Progenitor cell of endocrine pancreas (in vitro differentiated cells): ENCODE measurements at places on chromosomes 1 and 21. TPM values are rescaled to one million over a fixed set of nuclear protein-coding genes. Genes with fewer than 3 reads are reported as not detected.
A peak's percentile ranks its signal among the peaks of the same experiment; 100 is the strongest.

GRCh38 chr1:84690397-84691121, at the start of gene SSX2IP:
Gene SSX2IP (minus strand): TSS chr1:84690461. CDS start chr1:84671219, 19,242 bp downstream.
- H3K4me1 ChIP-seq = peaks cover 30% of the 10 kb centered on the region
- H3K27me3 ChIP-seq = peaks cover 3% of the 10 kb centered on the region
- DNase-seq = peak; percentile 100
- peak within 1 kb of the TSS; percentile 97 for H3K27ac ChIP-seq
- H3K4me3 ChIP-seq = peak within 1 kb of the TSS; percentile 92

DNA sequence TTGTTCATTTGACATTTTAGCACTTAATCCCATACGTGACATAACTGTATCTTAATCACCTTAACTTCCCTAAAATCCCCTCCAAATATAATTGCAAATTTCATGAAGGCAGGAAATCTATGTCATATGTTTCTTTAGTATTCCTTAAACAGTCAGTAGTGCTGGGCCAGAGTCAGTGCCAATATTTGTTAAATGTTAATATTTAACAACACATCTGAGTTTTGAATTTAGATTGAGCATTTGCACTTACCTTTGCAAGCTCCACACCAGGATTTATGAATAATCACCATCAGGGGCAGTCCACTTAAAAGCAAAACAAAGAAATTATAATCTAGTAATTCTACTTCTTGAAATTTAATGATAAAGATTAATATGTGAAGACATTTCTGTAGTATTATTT, 5.3 kb downstream of the KTI12 start:
- peaks cover 23% of the 10 kb centered on the region for H3K36me3 ChIP-seq
- H3K27ac ChIP-seq = no peak overlapping the region
- peaks cover 29% of the 10 kb centered on the region for H3K4me1 ChIP-seq

DNA sequence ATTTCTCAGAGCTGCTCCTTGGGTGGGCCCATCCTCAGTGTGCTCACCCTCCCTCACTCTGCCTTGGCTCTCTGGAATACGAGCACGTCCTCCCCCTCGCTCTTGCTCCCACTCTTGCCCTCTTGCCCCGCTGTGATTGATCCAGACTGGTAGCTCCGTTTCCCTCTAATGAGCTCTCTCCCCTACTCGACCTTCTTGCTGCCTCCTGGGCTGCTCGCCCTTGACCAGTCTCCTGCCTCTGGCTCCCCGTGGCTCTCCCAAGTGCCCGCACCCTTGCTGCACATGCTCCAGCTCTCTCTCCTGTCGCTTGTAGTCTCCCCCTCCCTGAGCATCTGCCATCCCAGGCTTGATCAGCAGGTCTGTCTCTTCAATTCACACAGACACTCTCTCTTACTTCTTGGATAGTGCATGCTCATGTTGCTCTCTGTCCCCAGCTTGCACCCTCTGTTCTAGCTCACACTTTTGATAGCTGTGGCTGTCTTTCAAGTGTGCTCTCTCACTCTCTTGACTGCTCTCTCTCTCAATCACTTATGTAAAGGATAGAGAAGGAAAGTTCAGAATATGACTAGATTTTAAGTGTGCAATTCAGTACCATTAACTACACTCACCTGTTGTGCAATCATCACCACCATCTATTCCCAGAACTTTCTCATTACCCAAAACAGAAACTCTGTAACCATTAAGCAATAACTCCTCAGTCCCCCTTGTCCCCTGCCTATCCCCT, 51.1 kb downstream of the PHC2 start:
- peak overlapping the region; percentile 29 for H3K27ac ChIP-seq
- peaks cover 15% of the 10 kb centered on the region for H3K27me3 ChIP-seq
- H3K4me1 ChIP-seq = peaks cover 23% of the 10 kb centered on the region
- H3K36me3 ChIP-seq = peaks cover 3% of the 10 kb centered on the region
- no peak for DNase-seq

- no peak overlapping the region for H3K27ac ChIP-seq
- H3K36me3 ChIP-seq = no peaks in the 10 kb centered on the region
- no peak for DNase-seq
- H3K27me3 ChIP-seq = peaks cover 2% of the 10 kb centered on the region
- H3K4me1 ChIP-seq = no peaks in the 10 kb centered on the region
Observed at GRCh38 chr1:209714338-209714737, 9.7 kb downstream of the HSD11B1 start.

GRCh38 chr1:109371341-109371739, 26.4 kb downstream of the SORT1 start:
- no peaks in the 10 kb centered on the region for H3K27me3 ChIP-seq
- H3K4me1 ChIP-seq = peaks cover 5% of the 10 kb centered on the region
- DNase-seq = no peak
- no peak overlapping the region for H3K4me3 ChIP-seq
- H3K27ac ChIP-seq = peak overlapping the region; percentile 1
- H3K36me3 ChIP-seq = peaks cover 17% of the 10 kb centered on the region

- no peak overlapping the region for H3K27ac ChIP-seq
- peaks cover 52% of the 10 kb centered on the region for H3K4me1 ChIP-seq
- H3K27me3 ChIP-seq = no peaks in the 10 kb centered on the region
- H3K36me3 ChIP-seq = peaks cover 7% of the 10 kb centered on the region
- no peak for DNase-seq
Observed at GRCh38 chr1:193187114-193187513, 701 bp upstream of the B3GALT2 start.

DNA sequence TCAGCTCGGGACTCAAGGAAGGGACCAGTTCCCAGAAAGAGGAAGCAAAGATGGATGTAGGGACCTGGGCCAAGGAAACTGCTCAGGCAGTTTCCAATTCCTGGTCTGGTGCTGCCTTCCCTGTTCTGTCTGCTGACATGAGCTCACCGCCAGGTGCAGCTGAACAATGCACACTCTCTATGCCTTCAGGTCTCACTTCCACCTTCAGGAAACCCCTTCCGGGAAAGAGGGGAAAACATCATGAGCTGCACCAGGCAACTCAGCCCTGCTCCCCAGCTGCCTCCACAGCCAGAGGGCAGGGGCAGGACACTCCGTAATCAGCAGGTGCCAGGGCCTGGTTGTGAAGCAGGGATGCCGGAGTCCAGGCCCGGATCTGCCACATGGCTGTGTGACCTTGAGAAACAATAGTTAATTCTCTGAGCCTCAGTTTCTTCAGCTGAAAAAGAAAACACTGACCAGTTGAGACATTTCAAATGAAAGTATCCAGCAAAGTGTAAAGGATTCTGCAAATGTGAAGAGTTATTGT, 27.8 kb downstream of the SMIM12 start:
- DNase-seq = no peak
- no peak overlapping the region for H3K27ac ChIP-seq
- H3K4me1 ChIP-seq = peaks cover 23% of the 10 kb centered on the region
- H3K27me3 ChIP-seq = no peaks in the 10 kb centered on the region
- no peak overlapping the region for H3K4me3 ChIP-seq
- H3K36me3 ChIP-seq = no peaks in the 10 kb centered on the region

GRCh38 chr1:43990271-43991199, 864 bp upstream of the CCDC24 start:
- peaks cover 38% of the 10 kb centered on the region for H3K4me1 ChIP-seq
- H3K27ac ChIP-seq = peak overlapping the region; percentile 96
- H3K36me3 ChIP-seq = peaks cover 3% of the 10 kb centered on the region
- peak overlapping the region; percentile 88 for H3K4me3 ChIP-seq
- no peak for DNase-seq
- H3K27me3 ChIP-seq = no peaks in the 10 kb centered on the region

DNA sequence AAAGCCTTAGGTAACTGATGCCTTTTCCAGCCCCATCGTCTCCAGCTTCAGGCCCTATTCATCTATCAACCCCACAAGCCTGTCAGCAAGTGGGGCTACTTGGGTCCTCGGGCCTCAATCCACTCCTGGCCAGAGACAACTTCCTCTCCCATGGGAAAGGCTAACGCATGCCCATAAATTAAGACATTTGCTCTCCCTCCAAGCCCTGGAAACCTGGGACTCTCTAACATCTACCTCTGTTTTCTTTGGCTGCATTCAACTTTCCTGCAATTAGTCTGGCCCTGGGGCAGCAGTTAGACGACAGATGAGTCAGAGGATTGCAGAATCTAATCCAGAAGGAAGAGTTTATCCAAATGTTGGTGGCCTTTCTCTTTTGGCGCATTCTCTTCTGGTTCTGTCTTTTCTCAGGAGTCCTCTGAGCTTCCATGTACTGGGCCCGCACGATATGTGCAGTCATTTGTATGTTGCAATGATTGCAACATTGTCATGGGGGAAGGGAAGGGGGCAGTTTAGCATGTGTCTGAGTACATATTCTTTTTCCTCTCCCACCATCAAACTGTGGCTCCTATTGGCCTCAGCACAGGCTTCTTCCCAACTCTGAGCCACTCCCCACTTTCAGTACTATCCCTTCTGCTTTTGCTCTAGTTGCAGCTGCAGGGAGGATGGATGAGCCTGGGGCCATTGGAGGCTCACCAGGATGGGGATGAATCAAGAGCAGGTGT, 54.4 kb downstream of the NAV1 start:
- no peaks in the 10 kb centered on the region for H3K4me1 ChIP-seq
- no peaks in the 10 kb centered on the region for H3K27me3 ChIP-seq
- H3K36me3 ChIP-seq = no peaks in the 10 kb centered on the region
- H3K27ac ChIP-seq = no peak overlapping the region

- H3K36me3 ChIP-seq = no peaks in the 10 kb centered on the region
- H3K27ac ChIP-seq = no peak overlapping the region
- DNase-seq = no peak
- peaks cover 3% of the 10 kb centered on the region for H3K4me1 ChIP-seq
Observed at GRCh38 chr1:12143631-12144155, 23.1 kb upstream of the TNFRSF1B start.

- no peak for DNase-seq
- H3K4me3 ChIP-seq = no peak overlapping the region
- H3K4me1 ChIP-seq = no peaks in the 10 kb centered on the region
- H3K36me3 ChIP-seq = peaks cover 4% of the 10 kb centered on the region
- H3K27ac ChIP-seq = no peak overlapping the region
Observed at GRCh38 chr1:37892151-37893047, 33.0 kb upstream of the MTF1 start.

DNA sequence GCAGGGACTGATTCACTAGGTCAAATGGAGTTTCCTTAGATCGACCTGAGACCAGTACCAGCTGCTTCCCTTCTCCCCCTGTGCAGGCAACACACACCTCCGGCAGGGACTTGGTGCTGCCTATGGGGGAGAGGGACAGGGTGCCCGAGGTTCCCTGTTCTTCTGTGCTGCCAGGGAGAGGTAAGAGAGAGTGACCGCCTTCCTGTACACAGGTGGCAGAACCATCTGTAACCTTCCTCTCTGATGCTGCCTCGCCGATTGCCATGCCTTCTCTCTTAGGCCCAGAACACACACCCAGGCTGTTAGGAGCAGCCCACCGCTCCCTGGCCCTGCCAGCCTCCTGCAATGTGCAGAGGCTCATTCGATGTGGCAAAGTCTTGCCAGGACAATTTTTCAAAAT, 9.3 kb downstream of the MYOC start:
- H3K4me1 ChIP-seq = peaks cover 4% of the 10 kb centered on the region
- no peak overlapping the region for H3K4me3 ChIP-seq
- no peak for DNase-seq
- no peaks in the 10 kb centered on the region for H3K36me3 ChIP-seq

DNA sequence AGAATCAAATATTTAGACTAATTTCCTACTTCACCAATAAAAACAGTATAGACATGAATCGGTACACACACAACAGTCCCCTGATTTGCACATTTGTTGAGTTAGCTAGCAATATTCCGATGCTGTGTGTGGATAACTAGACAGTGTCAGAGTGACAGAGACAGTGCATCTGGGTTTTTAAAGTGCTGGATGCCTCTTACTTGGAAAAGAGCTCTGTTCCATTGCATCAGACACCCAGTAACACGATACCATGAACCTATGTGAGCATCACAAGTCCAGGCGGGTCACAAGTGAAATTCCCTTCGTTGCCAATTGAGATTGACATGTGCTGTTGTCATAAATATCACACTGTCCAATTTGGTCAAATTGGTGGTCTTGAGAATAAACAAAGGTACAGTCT, 82.0 kb upstream of the ESRRG start:
- H3K27me3 ChIP-seq = peaks cover 47% of the 10 kb centered on the region
- H3K36me3 ChIP-seq = no peaks in the 10 kb centered on the region
- peaks cover 1% of the 10 kb centered on the region for H3K4me1 ChIP-seq
- H3K27ac ChIP-seq = no peak overlapping the region
- H3K4me3 ChIP-seq = no peak overlapping the region

DNA sequence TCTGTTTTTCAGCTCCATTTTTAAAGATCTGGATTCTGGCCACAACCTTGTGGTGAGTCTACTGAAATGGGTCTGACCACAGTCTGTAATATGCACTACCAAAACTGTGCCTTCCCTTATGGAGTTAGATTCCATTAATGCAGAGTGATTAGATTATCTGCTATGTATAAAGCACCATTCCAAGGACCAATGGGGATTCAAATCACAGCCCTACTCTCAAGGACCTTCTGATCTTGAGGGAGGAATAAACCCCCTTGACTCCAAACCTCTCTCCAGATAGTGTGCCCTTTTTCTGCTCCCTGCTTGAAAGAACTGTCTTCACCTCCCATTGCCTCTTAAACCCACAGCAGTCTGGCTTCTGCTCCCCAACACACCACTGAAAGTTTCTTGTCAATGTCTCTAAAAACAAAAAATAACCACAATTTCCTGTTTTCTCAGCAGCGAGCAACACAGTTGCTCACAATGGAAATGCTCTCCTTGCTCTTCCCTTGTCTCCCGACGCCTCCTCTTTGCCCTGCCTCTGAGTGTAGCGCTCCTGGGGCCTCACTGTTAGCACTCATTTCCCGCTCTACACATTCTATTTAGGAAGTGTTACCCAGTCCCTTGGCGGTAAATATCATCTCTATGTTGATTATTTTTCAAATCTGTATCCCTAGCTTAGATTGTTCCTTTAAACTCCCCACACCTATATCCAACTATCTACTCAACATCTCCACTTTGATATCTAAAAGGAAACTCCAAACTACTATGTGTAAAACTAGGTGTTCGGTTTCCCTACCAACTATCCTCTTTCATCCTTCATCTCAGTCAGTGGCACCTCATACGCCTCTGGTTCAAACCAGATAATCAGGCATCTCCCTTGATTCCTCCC, 13.6 kb downstream of the PCNX2 start:
- H3K4me1 ChIP-seq = no peaks in the 10 kb centered on the region
- H3K4me3 ChIP-seq = no peak overlapping the region
- no peaks in the 10 kb centered on the region for H3K36me3 ChIP-seq
- no peaks in the 10 kb centered on the region for H3K27me3 ChIP-seq

DNA sequence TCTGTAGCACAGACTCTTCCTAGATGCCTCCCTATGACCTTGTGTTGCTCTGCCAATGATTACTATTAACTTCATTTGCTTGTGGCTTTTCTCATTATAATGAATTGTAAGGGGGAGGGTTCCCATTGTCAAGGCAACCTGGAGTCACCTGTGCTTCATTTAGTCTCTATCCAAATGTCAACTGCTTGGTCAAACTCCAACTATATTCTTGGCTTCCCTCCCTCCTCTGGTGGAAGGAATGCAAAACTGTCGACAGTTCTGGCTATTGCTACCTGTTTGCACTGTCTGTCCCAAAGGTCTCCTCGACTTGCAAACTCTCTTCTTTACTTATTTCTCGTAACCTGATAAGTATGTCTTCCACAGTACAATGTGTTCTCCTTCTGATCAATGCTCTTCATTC, 100.3 kb downstream of the CACNA1E start:
- no peak overlapping the region for H3K27ac ChIP-seq
- H3K36me3 ChIP-seq = no peaks in the 10 kb centered on the region
- no peak for DNase-seq
- H3K4me3 ChIP-seq = no peak overlapping the region
- H3K4me1 ChIP-seq = no peaks in the 10 kb centered on the region

GRCh38 chr1:72892461-72892860, 610.1 kb upstream of the NEGR1 start:
- no peaks in the 10 kb centered on the region for H3K4me1 ChIP-seq
- no peak overlapping the region for H3K27ac ChIP-seq
- no peaks in the 10 kb centered on the region for H3K27me3 ChIP-seq
- no peak for DNase-seq
- no peaks in the 10 kb centered on the region for H3K36me3 ChIP-seq
- H3K4me3 ChIP-seq = no peak overlapping the region

ELF3 gene
- 71.9 and 74.3 TPM in 2 replicates for total RNA-seq

TSACC gene
- total RNA-seq = 0.65 and 0.95 TPM in 2 replicates

LMX1A gene
- total RNA-seq = 0.18 TPM in 1 of 2 replicates, not detected in the other

GFI1 gene
- 0.17 and 0.31 TPM in 2 replicates for total RNA-seq

ETV3L gene
- 0.67 and 0.72 TPM in 2 replicates for total RNA-seq
